ENCODE measurements at places on chromosomes 16 and 17.
A peak's percentile ranks its signal among the peaks of the same experiment; 100 is the strongest.

GRCh38 chr16:49200223-49200820, 81.3 kb downstream of the CBLN1 start:
- DNase-seq: no peak

GRCh38 chr17:8105957-8106398, 12.3 kb downstream of the ALOXE3 start:
- DNase-seq: peak; percentile 13

- no peak for DNase-seq
Observed at GRCh38 chr17:28968914-28969295, 17.6 kb upstream of the PHF12 start.

DNA sequence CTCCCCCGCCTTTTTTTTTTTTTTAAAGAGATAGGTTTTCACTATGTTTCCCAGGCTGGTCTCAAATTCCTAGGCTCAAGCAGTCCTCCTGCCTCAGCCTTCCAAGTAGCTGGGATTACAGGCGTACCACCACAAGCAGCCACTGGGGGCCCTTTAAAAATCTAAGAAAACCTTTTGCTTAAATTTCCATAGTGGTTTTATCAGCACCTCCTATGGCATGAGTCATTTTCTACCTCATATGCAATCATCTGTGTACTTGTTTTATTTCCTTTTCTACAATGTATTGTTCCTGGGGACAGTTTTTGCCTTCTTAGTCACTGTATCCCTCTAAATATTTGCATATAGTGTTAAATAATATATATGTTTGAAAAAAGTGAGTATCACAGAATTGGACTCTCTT, 29.2 kb downstream of the GNA13 start:
- DNase-seq: peak; percentile 85

DNA sequence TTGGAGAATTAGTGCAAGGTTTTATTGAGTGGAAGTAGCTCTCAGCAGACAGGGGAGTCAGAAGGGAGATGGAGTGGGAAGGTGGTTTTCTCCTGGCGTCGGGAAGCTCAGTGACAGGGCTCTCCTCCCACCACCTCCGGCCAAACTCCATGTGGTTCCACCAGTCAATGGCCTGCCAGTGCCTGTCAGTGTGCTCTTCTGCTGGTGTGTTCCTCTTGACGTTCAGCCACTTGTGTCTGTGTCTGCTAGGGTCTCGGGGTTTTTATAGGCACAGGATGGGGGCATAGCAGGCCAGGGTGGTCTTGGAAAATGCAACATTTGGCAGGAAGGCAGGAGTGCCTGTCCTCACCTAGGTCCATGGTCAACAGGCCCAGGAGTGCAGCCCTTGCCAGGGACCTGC, 506.7 kb upstream of the KIF2B start:
- DNase-seq: no peak

GRCh38 chr17:47837401-47838039, 3.6 kb downstream of the SCRN2 start:
- DNase-seq: no peak

GRCh38 chr16:15894571-15895374, 6.4 kb upstream of the CEP20 start:
- no peak for DNase-seq

DNA sequence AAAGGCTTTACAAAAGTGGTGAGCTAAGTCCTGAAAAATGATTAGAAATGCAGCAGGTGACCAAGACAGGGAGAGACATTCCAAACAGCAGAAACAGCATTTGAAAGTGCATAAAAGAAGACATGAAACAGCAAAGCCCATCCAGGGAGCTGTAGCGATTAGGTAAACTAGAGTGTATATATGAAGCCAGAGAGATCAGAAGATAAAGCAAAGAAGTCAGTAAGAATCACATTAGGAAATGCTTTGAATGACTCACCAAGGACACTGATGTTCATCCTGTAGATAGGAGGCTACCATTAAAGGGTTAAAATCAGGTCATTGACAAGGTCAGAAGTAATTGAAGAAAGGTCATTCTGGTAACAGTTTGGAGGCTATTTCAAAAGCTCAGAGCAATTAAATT, 27.6 kb upstream of the VAT1L start:
- DNase-seq: peak; percentile 66

- no peak for DNase-seq
Observed at GRCh38 chr17:62030264-62030663, 34.8 kb downstream of the MED13 start.

GRCh38 chr16:19291475-19291874, 5.9 kb downstream of the CLEC19A start:
- peak; percentile 7 for DNase-seq

GRCh38 chr16:11312718-11313492, 31.8 kb upstream of the PRM1 start:
- DNase-seq: peak; percentile 75

DNA sequence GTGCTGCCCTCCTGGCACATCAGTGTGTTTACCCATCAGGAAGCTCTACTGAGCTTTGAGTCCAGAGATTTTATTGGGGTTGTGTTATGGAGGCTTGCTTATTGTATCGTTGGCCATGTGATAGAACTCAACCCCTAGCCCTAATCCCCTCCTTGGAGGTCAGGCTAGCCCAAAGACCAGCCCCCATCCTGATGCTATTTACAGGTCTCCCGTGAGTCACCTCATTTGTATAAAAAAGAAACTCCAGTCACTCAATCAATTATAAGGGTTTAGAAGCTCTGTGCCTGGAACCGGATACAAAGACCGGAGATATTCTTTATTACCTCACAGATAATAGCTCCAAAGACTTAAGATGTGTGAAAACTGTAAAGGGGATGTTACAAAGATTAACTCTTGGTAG, 405.9 kb downstream of the CNTNAP4 start:
- no peak for DNase-seq

- DNase-seq: peak; percentile 98
Observed at GRCh38 chr16:56610017-56610608, 1.7 kb downstream of the MT2A start.

DNA sequence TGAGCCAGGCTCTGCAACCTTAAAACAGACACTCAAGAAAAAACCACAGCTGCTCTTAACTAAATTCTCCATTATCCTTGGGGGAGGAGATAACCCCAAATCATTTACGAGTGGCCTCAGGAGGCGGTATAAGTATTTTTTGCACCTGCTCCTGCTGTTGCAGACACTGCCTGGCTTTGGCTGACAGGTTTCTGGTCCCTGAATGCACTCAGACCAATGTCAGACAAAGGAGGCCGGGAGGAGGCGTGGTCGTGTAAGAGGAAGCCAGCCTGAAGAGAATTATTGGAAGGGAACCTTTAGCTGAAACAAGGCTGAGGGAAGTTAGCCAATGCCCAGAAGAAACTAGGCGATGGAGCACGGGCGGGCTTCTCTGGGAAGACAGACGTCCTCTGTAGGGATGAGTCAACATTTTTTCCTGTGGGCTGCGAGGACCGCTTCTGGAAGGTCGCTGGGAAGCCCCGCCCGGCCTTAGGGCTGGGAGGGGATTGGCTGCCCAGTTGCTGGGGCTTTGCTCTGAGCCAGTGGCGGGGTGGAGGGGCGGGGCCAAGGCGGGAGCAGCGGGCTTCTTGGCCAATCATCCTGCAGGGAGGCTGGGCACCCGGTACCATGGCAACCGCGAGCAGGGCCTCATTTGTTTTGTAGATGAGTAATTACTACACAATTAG, 82.3 kb downstream of the CCDC182 start:
- peak; percentile 99 for DNase-seq

DNA sequence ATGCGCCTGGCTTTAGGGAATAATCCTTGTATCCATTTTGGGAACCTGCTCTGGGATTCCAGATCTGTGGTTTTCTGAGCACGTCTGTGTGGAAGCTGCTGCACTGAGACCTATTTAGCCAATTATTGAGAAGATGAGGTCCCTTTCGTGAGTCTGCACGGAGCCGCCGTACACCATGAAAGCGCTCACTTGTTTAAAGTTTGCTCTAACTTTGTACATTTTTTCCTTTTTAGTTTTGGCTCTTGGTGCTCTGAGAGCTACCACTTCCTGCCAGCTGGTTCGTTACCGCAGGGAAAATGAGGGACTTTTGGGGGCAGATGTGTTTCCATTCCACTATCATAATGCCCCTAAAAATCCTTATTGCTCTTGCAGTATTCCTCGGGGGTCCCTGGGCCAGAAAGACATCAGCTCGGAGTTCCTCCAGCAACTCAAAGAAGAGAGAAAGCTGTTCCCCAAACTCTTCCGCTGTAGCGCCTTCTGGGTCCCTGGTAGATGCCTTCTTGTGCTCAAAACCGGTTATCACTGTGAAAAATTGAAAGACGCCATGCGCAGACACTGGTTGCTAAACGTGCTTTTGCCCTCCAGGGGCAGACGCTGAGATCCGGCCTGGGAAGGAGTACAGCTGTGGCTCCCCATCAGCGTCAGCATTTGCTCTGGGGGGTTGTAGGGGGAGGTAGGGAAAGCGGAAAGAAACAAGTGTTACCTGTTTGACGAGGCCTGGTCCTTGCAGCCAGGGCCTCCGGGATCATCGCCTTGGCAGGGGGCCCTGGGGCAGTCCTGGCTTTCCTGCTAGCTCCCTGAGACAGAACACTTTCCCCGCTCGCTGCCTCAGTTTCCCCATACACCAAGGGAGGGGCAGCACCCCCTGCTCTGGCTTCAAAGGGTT, 238.1 kb downstream of the MRTFB start:
- DNase-seq: no peak

- no peak for DNase-seq
Observed at GRCh38 chr17:60108712-60109111, 30.0 kb upstream of the HEATR6 start.

DNA sequence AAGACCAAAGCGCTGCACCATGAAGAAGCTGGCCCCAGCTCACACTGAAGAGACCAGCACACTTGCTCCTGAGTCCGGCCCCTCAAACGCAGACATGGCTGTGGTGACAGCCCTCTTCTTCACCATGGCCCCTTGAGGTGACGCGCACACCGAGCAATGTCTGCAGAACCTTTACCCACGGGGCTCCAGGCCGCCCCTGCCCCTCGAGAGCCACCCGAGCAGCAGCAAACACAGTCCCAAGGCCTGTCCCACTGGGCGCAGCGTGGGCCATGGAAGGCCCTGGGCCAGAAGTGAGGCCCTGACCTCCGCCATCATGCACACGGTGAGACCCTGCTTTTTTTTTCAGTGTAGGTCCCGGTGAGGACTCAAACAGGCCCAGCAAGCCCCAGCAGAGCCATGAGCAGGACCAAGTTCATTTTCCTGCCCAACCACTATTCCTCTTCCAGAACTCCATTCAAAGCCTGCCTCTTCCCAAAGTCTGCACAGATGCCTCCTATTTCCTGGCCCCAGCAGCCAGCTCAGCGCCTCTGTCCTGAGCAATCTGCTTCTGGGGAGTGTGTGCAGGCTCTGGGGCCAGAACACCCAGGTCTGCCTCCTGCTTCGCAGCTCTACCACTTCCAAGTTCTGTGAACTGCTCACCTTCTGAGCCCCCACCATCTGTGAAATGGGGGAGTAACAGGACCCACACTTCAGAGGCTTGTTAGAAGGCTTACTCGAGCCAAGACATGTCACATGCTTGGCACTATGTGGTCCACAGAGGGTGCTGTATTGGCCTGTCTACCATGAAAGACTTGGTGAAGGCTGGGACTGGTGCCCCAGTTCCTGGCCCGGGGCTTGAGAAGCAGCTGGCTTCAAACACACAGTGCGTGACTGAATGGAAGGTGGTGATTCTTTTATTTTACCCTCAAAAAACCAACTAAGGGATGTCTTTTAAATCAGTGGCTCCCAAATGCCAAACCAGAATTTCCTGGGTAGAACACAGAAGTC, 35.7 kb upstream of the GSG1L start:
- DNase-seq: no peak

DNA sequence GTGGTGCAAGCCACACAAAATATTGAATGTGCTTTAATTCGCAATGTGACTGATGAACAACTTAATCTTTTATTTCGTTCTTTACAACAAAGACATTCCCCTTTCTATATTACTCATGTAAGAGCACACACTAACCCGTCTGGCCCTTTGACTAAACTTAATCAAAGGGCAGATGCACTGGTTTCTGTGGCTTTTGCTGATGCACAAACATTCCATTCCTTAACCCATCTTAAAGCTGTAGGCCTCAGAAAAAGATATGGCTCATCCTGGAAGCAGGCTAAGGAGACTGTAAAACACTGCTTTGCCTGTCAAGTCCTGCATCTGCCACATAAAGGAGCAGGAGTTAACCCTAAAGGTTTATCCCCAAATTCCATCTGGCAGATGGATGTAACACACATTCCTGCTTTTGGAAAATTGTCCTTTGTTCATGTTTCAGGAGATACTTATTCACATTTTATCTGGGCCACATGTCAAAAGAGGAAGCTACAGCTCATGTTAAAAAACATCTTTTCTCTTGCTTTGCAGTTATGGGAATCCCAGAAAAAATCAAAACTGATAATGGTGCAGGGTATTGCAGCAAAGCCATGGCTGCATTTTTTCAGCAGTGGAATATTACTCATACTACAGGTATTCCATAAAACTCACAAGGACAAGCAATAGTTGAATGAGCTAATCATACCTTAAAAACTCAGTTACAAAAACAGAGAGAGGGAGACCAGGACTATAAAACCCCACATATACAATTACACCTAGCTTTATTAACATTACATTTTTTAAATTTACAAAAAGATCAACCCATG, 137.2 kb downstream of the AHSP start:
- DNase-seq: peak; percentile 26

DNA sequence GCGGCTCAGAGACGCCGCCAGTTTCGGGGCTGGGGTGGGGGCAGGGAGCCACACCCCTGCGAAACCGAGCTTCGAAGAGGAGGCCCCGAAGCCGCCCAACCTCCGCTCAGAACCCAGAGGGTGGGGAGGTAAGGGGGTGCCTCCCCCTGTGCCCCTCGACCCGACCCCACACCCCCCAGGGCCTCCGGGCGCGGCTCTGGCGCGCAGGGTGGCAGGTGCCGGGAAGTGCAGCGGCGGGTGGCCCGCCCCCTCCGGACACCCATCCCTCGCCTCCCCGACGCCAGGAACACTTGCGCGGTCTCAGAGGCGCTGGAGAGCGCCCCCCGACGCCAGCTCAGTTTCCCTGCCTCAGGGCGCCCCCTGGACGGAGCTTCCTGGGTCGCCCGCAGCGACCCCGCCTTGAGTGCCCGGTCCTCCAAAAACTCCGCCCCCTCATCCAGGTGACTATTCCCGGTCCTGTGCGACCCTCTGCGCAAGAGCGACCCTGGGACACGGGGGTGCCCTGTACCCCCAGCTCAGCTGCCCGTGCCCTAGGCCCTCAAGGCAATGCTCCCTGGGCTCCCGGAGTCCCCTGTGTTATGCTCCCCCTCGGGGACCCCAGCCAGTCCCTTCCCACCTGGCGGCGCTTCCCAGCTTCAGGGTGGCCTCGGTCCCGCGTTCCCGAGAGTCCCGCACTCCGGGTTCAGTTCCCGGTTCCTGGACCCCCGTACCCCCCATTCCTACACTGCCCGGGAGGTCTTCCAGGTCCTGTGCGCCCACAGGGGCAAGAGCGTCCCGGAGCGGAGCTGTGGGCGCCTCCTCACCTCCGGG, 562 bp downstream of the PPL start:
- no peak for DNase-seq
